Activated CD4-positive, CD25-positive, alpha-beta regulatory T cell treated with anti-CD3 and anti-CD28 coated beads, Interleukin-2, amount 50 U/mL, for 72 hours (primary cell): ENCODE measurements at places on chromosomes 2 and 18.

DNA sequence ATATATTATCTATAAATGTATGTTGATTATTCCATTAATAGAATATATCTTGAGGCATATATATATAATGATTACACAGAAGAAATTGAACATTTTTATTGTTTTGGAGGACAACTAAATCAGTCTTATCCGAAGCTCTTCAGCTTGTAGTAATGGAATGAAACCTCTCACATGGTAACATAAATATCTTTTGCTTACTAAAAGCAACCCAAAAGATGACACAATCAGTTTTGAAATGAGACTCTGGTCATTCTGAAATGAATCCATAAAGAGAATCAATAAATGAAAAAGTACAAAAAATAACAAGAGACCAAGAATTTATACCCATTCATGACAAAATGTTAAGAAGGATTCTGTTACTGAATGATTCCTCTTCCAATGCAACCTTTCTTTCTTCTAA is 110.2 kb downstream of the FIGN start:
- DNase-seq: no peak

- no peak for DNase-seq
Measured at GRCh38 chr18:51884039-51884438, 456.0 kb upstream of the DCC start.

- no peak for DNase-seq
Measured at GRCh38 chr2:234271338-234271737, 220.8 kb downstream of the SPP2 start.

DNA sequence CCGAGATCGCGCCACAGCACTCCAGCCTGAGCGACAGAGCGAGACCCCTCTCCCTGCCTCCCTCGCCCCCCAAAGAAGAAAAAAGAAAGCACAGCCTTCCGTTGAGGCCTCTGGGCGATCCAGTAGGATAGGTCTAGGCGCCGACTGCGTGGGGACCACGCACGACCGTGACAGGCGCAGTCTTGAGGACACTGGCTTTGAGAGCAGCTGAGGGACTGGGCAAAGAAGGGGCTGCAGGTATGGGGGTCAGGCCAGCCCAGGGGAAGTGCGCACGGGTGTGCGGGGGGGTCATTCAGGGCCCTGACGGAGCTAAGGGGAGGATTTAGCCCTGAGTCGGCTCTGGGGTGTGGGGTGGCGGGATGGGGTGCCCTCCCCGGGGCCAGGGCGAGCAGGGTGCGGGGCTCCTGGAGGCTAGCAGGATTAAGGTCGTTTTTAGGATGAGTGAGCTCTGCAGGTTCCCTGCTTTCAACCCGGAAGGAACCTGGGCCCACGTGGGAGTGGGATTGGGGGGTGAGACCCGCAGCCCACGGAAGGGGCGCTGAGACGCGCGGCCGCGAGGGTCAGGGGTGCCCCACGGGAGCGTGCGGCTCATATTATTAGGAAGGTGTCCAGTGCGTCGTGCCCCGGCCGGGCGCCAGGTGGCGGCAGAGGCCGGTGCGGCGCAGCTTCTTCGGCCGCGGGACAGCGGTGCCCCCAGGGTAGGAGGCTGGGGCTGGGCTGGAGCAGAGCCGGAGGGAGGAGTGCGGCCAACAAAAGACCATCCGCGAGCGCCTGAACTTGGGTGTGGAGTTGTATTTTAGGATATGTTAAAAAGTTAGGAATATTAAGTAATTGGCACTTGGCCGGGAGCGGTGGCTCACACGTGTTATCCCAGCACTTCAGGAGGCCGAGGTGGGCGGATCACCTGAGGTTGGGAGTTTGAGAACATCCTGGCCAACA is 20.5 kb upstream of the ZNF236 start:
- DNase-seq: peak; percentile 64

GRCh38 chr2:127411653-127412369 is 6.4 kb upstream of the PROC start:
- DNase-seq: no peak

GRCh38 chr2:143875295-143876233 is 644.4 kb downstream of the ZEB2 start:
- DNase-seq: no peak
